ENCODE measurements at places on chromosomes 2 and 18.

DNA sequence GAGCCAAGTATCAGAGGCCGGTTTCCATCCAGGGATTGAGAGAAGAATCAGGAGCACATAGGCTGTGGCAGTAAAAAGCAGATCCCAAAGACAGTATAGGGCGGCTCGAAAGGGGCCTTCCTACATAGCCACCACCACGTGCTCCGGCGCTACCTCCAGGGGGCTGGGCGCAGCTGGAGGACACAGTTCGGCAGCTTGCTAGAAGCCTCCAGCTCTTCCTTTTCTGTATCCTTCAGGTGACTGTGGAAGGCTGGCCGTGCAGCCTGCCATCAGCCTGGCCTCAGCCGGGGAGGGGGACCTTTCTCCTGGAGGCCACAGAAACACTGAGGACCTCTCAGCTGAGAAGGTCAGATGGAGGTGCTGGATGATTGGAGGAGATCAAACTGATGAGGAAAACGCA lies 183.6 kb upstream of the GLI2 start:
- no peak for DNase-seq

- DNase-seq: peak; percentile 27
Measured at GRCh38 chr18:40832362-40832761, 1122.7 kb upstream of the PIK3C3 start.

- DNase-seq: no peak
Measured at GRCh38 chr2:129709956-129710598, 269.4 kb upstream of the RAB6C start.

GRCh38 chr2:154638783-154639182 lies 59.7 kb upstream of the KCNJ3 start:
- no peak for DNase-seq

GRCh38 chr2:205386109-205386508 lies 296.2 kb upstream of the NRP2 start:
- DNase-seq: peak; percentile 63

DNA sequence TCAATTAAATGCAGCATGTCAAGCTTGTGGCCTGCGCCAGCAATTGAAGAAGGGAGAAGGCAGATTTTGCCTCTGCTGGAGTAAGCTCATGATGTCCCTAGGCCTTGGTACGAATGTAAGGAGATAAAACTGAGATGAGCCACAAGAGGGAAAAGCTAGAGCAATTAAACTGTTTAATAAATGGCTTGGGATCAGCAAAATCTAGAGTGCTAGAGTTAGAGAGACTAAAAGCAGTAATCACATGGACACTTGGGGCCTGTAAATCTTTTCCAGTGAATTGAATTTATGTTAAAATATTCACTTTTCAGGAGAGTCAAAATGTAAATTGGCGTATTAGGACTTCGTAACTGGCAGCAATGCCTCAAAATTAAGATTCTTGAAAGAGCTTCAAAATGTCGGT lies 86.2 kb downstream of the CDK15 start:
- DNase-seq: no peak

- DNase-seq: no peak
Measured at GRCh38 chr2:1618191-1618961, 125.9 kb downstream of the PXDN start.

DNA sequence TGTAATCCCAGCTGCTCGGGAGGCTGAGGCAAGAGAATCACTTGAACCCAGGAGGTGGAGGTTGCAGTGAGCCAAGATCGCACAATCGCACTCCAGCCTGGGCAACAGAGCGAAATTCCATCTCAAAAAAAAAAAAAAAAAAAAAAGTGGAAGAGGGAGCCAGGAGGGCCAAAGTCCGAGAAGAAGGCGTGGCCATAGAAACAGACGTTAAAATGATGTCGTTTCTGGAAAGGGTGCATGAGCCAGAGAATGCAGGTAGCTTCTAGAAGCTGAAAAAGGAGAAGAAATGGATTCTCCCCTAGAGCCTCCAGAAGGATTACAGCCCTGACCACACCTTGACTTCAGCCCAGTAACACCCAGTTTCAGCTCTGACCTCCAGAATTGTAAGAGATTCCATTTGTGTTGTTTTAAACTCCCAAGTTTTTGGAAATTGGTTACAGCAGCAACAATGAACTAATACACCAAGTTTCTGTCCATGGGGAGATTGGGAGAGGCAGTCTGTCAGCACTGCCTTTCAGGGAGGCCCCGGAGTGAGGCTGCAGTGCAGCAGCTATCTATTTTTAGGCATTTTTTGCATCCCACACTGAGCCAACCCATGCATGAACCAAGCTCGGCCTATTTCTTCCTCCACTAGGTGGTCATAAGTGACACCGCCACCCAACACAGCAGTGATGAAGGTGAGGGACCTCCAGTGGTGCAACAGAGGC lies 14.2 kb upstream of the TRAF3IP1 start:
- DNase-seq: no peak
